ENCODE measurements at places on chromosomes 1 and 21.

DNA sequence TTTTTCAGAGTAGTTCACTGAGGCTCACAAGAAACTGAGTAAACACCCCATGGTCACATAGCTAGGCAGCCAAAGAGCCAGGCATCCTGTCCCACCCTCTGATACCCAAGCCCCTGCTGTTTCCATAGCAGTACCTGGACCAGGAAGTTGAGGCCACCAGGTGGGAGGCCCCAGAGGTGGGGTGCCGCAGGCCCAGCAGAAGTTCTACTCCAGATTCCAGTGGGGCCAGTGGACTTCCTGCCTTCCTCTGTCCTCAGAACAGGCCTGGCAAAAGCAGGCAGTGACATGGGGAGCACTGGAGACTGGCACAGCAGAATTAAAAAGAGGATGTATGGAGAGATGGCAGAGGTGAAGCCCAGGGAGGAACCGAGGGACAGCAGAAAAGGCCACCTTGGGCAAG is 19.0 kb downstream of the FOXO6 start:
- DNase-seq = no peak

DNA sequence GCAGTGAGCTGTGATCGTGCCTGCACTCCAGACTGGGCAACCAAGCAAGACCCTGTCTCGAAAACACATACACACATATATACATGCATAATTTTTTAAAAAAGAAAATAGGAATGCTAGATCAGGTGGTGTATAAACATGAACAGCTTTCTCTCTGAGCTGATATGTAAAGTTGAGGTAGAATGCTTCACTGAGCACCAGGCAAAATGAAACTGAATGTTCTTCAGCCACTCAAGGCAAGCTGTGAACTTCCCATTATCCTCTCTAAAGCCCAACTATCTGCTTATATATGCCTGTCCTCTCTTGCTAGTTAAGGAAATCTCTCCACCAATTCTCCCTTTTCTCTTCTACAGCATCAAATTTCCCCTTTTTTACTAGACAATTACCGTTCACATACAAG is 93.0 kb downstream of the NUF2 start:
- no peak for DNase-seq

DNA sequence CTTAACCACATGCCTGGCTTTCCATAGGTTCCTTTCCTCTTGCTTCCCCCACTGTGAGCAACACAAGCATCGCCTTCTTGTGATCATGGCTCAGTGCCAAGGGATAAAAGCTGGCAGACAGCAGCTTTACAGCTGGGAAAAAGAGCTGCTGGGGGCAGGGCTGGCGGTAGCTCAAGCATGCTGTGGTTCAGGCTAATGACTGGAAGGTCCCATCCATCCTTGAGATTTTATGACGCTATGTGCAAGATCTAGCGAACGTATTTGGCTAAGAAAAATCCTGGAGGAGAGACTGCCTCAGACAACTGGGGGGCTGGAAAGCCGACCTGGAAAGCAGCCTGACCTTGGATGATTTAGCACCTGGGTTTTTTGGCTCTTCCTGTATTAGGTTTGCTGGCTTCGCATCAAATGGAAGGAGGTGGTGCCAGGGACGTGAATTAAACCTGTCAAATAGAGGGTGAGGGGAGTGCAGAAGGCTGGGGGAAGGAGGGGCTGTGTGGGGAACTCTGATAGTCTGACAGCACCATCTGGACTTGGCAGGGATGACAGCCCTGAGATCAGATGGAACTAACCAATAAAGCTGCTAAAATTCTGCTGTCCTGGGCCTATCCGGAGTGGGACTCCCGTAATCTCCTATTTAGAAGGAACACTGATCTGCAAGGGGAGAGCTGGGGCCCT is 34.8 kb downstream of the ZMYND12 start:
- DNase-seq = no peak

DNA sequence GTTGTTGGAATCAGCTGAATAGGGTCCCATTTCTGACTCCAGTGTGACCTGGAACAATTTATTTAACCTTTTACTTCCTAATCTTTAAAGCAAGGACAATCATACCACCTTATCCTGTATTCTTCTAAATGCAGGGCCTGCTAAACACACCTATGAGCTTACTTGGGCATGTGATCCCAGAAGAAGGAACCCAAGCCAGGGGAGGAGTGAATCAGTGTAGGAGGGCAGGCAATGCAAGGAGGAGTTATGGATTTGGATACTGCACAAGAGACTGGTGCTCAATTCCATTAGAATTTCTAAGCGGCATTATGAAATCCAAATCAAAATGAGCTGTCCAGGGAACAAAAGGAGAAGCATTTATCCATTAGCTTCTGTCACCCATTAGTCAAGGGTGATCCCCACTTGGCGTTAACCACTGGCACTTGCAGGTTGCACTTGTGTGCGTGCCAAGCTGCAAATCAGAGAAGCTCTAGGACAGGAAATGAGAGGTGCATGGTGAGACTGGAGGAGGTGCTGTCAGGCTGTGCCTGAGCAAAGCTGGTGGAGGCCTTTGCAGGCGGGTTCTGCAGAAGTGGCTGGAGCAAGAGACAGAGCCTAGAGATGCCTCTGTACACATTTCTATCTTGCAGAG is 297.2 kb upstream of the PLXNA2 start:
- DNase-seq = no peak

- no peak for DNase-seq
Measured at GRCh38 chr1:92503926-92504285, 17.2 kb upstream of the GFI1 start.

- DNase-seq = no peak
Measured at GRCh38 chr1:184940694-184941409, 33.5 kb downstream of the NIBAN1 start.

- no peak for DNase-seq
Measured at GRCh38 chr1:209642816-209643215, 9.4 kb downstream of the LAMB3 start.

- DNase-seq = no peak
Measured at GRCh38 chr1:198903621-198904020, 264.8 kb downstream of the PTPRC start.

DNA sequence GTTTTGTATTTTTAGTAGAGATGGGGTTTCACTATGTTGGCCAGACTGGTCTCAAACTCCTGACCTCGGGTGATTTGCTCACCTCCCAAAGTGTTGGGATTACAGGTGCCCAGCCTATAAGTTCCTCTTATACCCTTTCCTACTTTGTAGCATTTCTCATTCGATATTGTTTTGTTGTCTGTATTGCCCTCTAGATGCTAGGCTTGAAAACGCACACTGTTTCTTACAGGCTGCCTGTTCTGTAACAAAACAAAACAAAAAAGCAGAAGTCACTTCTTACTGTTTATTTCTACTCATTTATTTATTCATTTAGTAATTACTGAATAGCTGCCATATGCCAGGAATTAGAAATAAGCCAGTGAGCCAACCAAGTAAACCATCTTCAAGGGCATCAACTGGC is 136.9 kb upstream of the BMP8A start:
- no peak for DNase-seq

DNA sequence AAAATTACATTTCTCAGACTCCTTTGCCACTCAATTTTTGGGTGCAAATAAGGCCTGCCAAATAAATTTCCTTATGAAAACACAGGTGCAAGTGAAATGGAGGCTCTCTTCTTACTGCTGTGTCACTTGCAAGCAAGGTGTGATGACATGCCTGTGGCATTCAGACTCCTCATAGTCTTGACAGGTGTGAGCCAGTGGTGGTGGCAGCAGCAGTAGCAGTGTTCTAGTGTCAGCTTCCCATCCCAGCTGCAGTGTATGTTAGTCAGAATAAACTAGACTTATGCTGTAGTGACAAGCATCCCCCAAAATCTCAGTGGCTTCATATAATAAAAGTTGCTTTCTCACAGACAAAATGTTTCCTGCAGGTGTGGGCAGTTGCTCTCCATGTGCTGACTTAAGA is 3.8 kb upstream of the EEIG2 start:
- no peak for DNase-seq

GRCh38 chr1:158272681-158273080 is 17.0 kb upstream of the CD1C start:
- no peak for DNase-seq

GRCh38 chr21:38590449-38591217 is 92.4 kb upstream of the ERG start:
- DNase-seq = no peak

GRCh38 chr21:32994305-32994704 is 31.4 kb upstream of the OLIG2 start:
- DNase-seq = no peak

GRCh38 chr1:227558732-227559262 is 4.6 kb upstream of the ZNF678 start:
- no peak for DNase-seq

GRCh38 chr1:176919386-176920378 is 244.8 kb downstream of the ASTN1 start:
- DNase-seq = no peak
